ENCODE measurements at places on chromosomes 16 and 17. TPM values are rescaled to one million over a fixed set of nuclear protein-coding genes. Genes with fewer than 3 reads are reported as not detected.

SDR42E2 gene
- not detected for total RNA-seq

GRIN2A gene
- under 0.01 TPM for total RNA-seq

MYCBPAP gene
- total RNA-seq, result 0.64 TPM

PABPN1L gene
- total RNA-seq, result not detected

CCL16 gene
- total RNA-seq, result not detected

PIRT gene
- total RNA-seq, result not detected

NAA38 gene
- 73.1 TPM for total RNA-seq

CAPNS2 gene
- total RNA-seq, result 2.6 TPM

PHOSPHO1 gene
- under 0.01 TPM for total RNA-seq

FAM20A gene
- 2.2 TPM for total RNA-seq

SLC9A5 gene
- total RNA-seq, result 1.9 TPM

MYL4 gene
- not detected for total RNA-seq

CORO1A gene
- total RNA-seq, result 3.5 TPM

SLC13A2 gene
- total RNA-seq, result not detected

CDH1 gene
- total RNA-seq, result not detected

CFAP52 gene
- total RNA-seq, result not detected

PERCC1 gene
- total RNA-seq, result not detected

DHX58 gene
- total RNA-seq, result 12.1 TPM

MGAT5B gene
- 0.32 TPM for total RNA-seq

MNT gene
- total RNA-seq, result 11.6 TPM

TBC1D3L gene
- total RNA-seq, result 2.6 TPM

FOXL1 gene
- 3.5 TPM for total RNA-seq

AXIN1 gene
- 14.5 TPM for total RNA-seq

PLD2 gene
- total RNA-seq, result 11.7 TPM

PIK3R5 gene
- under 0.01 TPM for total RNA-seq

CEP295NL gene
- 5.6 TPM for total RNA-seq

ABCC3 gene
- 14.5 TPM for total RNA-seq

TOX3 gene
- not detected for total RNA-seq

ITGAL gene
- total RNA-seq, result not detected

CHST5 gene
- under 0.01 TPM for total RNA-seq

CRYBA1 gene
- 0.43 TPM for total RNA-seq

HNF1B gene
- not detected for total RNA-seq

SP2 gene
- 2.2 TPM for total RNA-seq

ACSM2A gene
- total RNA-seq, result not detected

CRYM gene
- 0.32 TPM for total RNA-seq

CCL18 gene
- under 0.01 TPM for total RNA-seq

SMIM36 gene
- total RNA-seq, result not detected

MYH8 gene
- not detected for total RNA-seq

PDIA2 gene
- 0.43 TPM for total RNA-seq

SULT1A2 gene
- total RNA-seq, result not detected

Measured in fibroblast of villous mesenchyme (primary cell).